Muscle of arm (tissue), 14 donors: ENCODE measurements at places on chromosomes 7 and 10.

DNA sequence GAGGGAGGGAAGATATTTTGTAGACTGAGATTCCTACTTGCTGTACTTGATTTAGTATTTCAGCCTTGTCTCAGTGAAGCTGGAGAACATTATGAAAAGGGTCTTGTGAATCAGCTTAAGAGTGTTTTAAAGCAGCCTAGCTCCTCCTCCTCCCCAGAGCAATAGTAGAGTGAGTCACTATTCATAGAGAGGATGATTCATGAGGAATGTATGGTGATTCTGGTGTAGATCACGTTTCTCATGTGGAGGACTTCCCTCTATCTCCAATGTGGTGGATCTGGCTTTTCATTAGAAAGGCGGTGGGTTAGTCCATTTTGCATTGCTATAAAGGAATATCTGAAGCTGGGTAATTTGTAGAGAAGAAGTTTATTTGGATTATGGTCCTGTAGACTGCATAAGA lies 340.1 kb upstream of the CHRM2 start:
- no peak for DNase-seq

GRCh38 chr7:50356212-50356944 lies 51.9 kb downstream of the IKZF1 start:
- no peak for DNase-seq

GRCh38 chr7:69193061-69193460 lies 405.2 kb upstream of the AUTS2 start:
- DNase-seq: no peak

- no peak for DNase-seq
These were observed 136.8 kb upstream of the MGMT start for GRCh38 chr10:129330211-129330610.

DNA sequence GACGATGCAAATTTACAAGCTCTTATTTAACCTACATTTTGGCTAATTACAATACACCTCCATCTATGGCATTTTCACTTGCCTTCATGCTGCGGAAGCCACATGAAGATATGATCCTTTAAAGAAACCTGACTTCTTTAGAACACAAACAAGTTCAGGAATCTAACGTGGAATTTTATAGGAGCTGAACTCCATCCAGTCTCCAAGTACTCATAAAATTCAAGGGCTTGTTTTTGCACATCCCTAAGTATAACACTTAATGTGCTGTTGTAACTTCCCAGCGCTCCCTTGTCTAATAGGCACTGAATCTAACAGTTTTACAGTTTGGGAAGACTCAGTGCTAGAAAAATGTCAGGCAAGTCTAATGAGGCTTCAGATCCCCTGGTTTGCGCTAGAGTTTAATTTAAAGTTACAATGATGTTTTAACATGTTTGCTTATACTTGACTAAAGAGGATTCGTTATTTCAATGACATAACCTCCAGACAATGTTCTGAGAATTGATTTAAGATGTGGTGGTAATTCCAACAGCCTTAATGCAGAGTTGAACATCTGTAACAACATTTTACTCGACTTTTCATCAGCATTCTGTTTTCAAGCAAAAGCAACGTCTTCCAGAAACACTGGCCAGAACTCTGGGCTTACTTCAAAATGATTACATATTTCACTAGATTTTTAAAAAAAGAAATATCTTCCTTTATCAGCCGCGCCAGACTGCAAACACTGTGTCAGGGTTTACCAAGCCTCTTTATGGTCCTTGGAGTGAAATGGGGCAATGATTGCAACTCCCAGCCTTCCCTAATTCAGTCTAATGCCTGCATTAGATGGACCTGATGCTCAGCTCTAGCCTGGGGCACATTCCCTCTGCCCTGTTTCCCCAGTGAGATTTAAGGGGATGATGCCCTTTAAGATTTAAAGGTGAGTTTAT lies 664.3 kb downstream of the KCNMA1 start:
- DNase-seq: peak; percentile 88

DNA sequence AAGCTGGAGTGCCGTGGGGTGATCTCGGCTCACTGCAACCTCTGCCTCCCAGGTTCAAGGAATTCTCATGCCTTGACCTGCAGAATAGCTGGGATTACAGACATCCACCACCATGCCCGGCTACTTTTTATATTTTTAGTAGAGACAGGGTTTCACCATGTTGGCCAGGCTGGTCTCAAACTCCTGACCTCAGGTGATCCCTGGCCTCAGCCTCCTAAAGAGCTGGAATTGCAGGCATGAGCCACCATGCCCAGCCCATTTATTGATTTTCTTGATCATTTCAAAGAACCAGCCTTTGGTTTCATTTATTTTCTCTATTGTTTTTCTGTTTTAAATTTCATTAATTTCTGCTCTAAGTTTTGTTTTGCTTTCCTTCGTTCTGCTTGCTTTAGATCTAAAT lies 50.3 kb downstream of the GUSB start:
- no peak for DNase-seq

DNA sequence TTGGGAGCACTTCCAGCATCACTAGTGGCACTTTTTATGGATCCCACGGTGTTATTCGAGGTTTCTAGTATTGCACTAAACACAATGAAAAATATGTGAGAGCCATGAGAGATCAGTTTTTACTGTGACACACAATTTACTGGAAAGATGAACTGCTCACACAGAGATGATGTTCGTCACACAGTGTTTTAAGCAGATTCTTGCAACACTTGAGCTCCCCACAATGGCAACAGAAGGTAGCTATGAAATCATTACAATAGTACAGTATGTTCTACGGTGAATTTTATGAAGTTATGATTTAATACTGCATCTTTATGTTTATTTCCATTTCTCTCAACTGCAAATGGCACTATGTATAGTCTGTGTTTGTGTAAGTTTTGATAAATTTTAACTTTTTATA lies 27.4 kb upstream of the ENTPD1 start:
- no peak for DNase-seq

GRCh38 chr10:131239450-131239849 lies 72.1 kb downstream of the TCERG1L start:
- DNase-seq: no peak

GRCh38 chr10:74585231-74586087 lies 240.9 kb upstream of the KAT6B start:
- DNase-seq: no peak

GRCh38 chr7:154581251-154581890 lies 421.6 kb downstream of the PAXIP1 start:
- DNase-seq: no peak

DNA sequence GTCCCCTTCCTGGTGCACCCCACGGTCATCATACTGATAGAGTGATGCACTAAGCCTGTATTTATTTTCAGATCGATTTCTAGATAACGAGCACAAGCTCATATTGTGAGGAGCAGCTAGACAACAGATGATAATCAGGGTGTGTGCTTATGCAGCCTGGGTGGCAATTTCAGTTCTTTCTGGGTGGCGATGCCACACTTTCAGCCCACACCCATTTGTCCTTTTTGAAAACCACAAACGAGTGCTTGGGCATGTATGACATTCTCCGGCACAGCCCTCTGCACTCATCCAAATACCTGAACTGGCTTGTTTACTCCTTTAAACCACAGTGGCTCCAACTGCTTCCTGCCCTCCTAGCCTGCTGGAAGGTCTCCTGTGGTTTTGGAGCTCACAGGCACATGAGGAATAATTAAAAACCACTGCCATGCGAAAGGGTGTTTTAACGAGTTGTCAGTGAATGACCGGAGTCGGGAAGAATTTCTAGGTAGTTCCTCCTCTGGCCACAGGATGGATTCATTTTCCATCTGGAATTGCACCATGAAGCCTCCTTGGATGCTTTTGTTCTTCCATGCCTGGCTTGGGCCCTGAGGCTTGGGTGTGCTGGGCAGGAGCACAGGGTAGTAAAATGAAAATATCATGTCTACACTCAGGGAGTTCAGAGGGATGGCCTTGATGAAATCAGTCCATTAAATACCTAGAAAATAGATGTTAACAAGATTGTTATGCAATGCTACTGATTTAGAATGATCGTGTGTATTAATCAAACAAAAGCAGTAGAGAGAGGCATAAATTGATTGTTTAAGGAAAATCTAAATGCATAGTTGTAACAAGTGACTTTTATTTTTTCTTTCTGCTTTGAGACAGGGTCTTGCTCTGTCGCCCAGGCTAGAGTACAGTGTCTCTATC lies 52.4 kb upstream of the ITGB1 start:
- no peak for DNase-seq

DNA sequence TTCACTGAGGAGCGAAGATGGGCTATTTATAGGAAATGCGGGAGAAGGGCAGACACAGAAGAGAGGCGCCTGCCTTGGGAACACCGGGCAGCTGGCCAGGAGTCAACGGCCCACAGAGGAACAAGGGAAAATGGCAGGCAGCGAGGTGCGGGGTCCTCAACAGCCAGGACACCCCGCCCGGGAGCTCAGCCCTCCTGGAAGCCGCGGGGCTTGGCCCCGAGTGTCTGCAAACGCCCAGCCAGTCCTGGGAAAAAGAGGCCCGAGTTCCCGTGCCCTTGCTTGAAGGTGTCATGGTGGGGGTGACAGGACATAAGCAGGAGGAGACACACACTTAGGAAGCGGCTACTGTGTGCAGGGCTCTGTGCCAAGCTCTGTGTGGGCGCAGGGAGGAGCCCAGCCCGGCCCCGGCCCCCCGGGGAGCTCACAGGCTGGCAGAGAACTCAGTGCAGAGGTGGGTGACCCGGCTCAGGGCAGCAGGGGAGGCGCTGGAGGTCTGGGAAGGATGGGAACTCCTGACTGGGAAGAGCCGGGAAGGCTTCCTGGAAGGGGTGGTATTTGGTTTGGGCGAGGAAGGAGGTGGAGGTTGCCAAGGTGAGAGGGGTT lies 79.9 kb downstream of the ELFN1 start:
- DNase-seq: no peak

DNA sequence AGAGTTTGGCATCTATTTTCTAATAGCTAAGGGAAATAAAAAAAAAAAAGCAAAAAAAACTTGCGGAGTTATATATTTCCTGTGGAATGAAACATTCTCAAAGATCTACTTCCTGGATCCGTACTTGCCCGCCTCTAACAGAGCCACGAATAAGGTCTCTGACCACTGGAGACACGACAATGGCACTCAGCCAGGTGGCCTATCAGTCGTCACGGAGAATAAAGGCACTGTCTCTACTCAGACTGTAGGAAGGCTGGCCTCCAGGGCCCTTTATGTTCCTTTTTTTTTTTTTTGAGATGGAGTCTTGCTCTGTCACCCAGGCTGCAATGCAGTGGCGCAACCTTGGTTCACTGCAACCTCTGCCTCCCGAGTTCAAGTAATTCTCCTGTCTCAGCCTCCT lies 58.7 kb downstream of the RGS10 start:
- DNase-seq: no peak

GRCh38 chr7:66732439-66732838 lies 8.1 kb upstream of the RABGEF1 start:
- no peak for DNase-seq

- DNase-seq: no peak
These were observed 77.6 kb downstream of the CLRN3 start for GRCh38 chr10:127815147-127815546.

GRCh38 chr10:71746344-71747037 lies 26.8 kb downstream of the VSIR start:
- DNase-seq: no peak

DNA sequence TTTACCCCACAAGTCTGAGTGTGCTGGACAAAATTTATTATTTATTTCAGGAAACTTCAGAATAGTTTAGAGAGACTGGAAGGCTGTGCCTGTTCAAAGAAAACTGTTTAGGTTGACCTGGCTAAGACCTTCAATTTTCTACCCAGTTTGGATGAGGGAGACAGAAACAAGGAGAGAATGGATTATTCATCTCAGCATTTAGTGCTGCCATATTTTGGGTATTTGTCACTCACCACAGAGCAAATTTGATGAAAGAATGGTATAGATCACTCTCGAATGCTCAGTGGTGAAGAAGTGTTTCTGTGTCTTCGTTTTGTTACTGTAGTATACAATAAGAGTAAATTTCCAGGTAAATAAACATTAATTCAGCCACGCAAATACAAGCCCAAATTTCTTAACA lies 71.8 kb downstream of the SEMA3C start:
- DNase-seq: no peak

GRCh38 chr7:47763063-47763974 lies 181.4 kb upstream of the TNS3 start:
- no peak for DNase-seq

- DNase-seq: no peak
These were observed 67.0 kb upstream of the ARID5B start for GRCh38 chr10:61834519-61834918.

DNA sequence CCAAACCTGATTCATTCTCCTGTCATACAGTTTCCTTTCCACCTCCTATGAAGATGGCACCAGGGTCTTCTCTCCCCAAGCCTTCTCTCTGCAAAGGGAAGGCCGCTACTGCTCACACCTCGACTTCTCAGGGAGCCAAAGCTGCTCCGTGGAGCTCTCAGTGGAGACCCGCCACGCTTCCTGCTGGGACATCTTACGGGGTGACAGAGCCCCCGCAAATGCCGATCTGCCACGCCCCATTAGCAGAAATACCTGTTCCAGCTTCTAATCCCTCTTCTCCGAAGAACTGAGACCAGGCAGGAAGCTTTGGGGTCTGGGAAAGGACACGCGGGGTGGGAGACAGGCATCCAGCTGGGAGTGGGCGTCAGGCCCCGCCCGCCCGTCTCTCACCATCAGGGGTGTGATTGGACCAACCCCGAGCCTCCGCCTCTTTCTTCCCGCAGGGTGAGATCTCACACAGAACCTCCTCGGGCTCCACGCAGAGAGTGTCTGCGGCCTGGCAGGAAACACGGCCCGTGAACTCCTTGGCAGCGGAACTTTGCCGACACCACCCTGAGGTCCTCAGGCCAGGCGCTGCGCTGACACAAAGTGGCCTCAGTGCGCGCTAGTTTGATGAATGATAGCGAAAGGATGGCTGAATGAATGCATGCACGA lies 12.0 kb upstream of the CALML5 start:
- no peak for DNase-seq

- no peak for DNase-seq
These were observed 37.7 kb upstream of the MINDY3 start for GRCh38 chr10:15898046-15898445.

GRCh38 chr10:107043461-107043860 lies 121.0 kb downstream of the SORCS1 start:
- no peak for DNase-seq

DNA sequence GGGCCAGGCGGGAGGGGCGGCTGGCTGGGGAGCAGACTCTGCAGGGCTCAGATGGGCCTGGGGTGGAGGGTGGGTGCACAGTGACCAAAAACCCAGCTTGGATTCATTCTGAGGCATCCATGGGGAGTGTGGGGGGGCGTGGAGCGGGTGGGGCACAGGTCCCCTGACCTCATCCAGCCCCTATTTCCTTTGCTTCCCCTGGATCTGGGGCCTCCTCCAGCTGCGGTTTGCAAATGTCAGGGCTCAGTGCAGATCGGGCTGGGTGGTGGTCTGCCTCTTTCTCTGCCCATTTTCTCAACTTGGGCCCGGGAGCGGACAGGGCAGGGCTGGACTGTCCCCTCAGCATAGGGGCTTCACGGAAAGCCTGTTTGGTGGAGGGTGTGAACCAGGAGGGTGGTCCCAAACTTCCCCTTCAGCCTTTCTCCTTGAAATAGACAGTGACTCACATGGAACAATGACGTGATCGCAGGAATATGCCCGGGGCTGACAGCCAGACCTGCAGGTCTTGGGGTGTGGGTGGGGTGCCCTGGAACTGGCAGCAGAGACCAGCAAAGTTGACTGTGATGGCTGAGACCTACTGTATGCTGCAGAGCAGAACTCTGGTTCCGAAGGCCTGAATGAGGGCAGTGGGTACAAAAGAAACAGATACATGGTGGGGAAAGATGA lies 72.9 kb upstream of the PODXL start:
- DNase-seq: no peak
